ENCODE measurements at places on chromosomes 16 and 17. TPM values are rescaled to one million over a fixed set of nuclear protein-coding genes. Genes with fewer than 3 reads are reported as not detected.

- no peak for DNase-seq
These were observed 150.1 kb downstream of the RAB11FIP4 start for GRCh38 chr17:31541559-31541958.

The ITGAD gene
- 0.52 TPM for polyA plus RNA-seq

DNA sequence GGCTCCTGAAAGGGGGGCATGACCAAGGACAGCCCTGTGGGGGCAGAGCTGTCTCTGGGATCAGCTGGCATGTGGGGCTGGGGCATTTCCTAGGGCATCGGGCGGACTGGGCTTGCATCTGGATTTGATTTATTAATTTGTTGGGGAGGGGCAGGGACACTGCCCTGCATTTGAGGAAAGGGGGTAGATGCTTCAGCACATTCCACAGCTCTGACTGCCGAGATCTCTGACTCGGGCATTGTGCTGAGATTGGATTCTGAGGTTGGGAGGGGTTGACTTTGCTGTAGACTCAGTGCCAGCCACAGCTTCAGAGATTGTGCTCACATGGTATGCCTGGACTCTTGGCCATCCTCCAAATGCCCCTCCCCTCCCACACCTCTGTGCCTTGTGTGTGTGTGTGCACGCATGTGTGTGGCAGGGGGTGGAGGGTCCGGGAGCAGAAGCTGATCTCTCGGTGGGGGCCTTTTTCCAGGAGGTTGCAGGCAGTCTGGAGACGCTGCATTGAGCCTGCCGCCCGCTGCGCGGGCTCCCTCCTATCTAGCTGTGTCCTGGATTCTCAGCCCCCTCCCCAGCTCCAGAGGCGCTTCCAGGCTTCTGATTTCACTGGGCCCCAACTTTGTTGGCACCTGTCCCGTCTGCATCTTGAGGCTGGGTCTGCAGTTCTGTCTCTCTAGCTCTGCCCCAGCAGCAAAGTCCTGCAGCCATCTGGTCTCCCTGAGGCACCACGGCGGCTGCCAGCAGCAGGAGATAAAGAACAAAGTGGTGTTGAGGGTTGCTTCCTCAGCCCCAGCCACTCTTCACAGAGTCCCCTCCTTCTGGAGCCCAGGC is 14.9 kb downstream of the IGFBP4 start:
- DNase-seq: no peak

The RNF227 gene
- polyA plus RNA-seq: 4.5 TPM

The ACSM5 gene
- 4.9 TPM for polyA plus RNA-seq

DNA sequence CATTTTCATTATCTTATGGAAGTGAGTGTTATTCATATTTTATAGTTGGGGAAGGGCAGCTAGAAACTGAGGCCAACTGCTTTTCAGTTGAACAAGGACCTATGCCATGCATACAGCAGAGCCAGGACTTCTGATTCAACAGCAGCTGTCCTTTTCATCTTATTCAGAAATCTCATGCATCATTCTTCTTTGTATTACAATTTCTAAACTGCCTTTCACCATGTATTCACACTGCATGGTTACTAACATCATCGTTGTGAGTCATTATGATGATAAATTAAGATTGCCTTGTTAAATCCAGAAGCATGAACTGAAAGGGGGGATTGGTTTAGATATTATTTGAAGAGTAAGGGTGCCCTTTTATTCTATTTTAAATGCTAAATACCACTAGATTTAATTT is 1470.1 kb upstream of the GOT2 start:
- no peak for DNase-seq

GRCh38 chr17:53227111-53227510 is 595.6 kb upstream of the KIF2B start:
- peak; percentile 0 for DNase-seq

DNA sequence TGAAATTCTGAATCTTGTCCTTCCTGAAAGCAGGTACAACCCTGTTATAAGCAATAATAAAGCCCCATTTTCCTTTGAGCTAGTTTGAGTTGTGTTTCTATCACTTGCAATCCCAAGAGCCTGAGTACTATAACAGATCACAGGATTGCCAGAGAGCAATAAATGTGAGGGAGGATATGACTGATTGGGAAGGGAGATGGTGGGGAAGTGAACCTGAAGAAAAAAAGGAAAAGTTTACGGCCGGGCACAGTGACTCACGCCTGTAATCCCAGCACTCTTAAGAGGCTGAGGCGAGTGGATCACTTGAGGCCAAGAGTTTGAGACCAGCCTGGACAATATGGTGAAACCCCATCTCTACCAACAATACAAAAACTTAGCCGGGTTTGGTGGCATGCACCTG is 80.4 kb downstream of the COX10 start:
- no peak for DNase-seq

- no peak for DNase-seq
These were observed 42.3 kb upstream of the KLHDC4 start for GRCh38 chr16:87808108-87808507.

The PTX4 gene
- not detected for polyA plus RNA-seq

DNA sequence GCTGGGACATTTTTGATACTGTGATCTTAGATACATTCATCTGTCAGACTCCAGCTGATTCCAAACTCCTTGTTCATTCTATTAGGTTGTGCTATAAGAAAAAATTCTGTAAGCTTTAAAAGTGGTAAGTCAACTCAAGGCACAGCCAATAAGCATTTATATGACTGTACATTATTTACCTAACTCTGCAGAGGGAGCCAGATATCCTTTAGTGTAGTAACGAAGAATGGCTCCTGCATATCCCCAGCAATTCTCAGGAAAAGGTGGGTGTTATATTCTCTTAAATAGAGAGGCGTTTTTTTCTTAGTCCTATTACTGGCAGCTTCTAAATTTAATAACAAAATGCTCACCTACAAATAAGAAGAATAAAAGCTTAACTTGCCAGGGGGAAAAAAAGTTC is 374.3 kb upstream of the GOT2 start:
- DNase-seq: no peak

The NPIPA2 gene
- not detected for polyA plus RNA-seq

DNA sequence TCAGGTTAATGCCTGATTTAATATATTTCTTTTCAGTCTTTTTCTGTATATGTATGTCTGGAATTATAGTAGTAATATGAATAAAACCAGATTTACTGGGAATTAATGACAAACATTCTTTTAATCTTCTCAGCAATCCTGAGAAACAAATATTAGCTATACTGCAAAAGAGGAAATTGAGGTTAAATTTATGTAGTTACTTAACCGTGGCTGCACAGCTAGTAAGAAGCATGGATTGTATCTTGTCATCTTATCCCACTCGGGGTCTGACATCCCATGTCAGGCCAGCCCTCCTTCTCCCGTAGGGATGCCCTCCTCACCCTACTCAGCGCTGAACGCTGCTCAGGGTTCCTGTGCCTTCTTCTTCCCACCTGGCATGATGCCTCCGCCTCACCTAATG is 143.0 kb downstream of the FTO start:
- DNase-seq: no peak

The ARL16 gene
- polyA plus RNA-seq: 50.2 TPM

The ZNF469 gene
- polyA plus RNA-seq: 1.2 TPM

The PIRT gene
- 0.07 TPM for polyA plus RNA-seq

The CIBAR2 gene
- polyA plus RNA-seq: 0.27 TPM

The LRRC36 gene
- polyA plus RNA-seq: 8.7 TPM

DNA sequence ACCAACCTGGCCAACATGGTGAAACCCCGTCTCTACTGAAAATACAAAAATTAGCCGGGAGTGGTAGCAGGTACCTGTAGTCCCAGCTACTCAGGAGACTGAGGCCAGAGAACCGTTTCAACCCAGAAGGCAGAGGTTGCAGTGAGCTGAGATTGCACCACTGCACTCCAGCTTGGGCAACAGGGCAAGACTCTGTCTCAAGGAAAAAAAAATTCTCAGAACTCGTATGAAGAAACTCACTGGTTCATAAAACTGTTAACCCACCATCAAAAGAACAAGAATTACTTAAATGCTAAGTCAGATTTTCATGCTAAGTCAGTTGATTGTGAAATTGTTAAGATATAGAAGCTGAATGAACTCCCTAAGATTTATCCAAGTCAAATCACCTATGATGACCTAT is 31.3 kb downstream of the SLC39A11 start:
- DNase-seq: no peak

DNA sequence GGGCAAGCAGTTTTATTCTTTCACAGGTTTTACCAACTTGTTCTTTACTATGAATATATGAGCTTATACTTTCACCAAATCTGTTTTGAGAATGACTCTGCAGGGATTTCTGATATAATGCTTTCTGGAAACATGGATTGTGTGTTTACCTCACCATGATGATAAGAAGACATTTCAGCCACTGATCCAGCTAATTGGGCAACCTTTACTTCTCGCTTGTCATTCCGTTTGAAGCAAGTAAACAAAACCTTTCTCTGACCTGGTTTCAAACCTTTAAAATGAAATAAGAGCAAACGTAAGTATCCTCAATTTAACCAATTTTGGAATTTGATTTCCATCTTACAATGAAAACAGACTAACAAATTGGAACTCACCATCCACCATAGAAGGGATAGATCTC is 13.7 kb downstream of the TOP2A start:
- DNase-seq: no peak

The PDILT gene
- polyA plus RNA-seq: 0.33 TPM

- DNase-seq: no peak
These were observed 57.0 kb downstream of the NSRP1 start for GRCh38 chr17:30173649-30174048.

DNA sequence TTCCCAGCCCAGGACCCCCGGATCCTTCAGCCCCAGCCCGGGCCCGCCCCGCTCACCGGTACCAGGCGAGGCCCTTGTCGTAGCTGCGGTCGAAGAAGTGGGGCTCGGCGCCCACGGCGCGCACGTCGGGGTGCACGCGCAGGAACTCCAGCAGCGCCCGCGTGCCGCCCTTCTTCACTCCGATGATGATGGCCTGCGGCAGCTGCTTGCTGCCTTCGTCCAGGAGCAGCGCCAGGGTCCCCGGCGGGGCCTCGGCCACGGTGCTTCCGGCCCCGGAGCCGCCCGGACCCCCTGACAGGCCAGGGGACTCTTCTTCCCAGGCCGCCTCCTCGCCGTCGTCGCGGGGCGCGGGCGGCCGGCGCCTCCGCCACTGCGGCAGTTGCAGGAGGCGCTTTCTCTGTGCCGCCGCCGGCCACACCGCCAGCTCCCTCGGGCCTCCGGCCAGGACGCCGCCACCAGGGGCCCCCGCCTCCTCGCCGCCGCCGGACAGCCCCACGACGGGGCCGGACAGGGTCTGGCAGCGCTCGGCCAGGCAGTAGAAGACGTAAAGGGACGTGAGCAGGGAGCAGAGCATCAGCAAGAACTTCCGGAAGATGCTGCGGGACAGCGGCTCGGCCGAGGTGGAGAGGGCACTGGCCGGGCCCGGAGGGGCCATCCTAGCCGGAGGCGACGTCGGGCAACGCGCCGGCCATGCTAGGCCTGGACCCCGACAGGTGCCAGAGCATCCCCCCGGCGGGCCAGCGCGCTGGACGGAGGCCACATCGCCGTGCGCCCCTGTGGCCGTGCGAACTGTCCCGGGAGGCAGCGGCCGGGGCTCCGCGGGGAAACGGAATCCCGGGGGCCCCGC is 1.0 kb downstream of the HS3ST3A1 start:
- no peak for DNase-seq

The PRAC2 gene
- polyA plus RNA-seq: not detected

The HIRIP3 gene
- 17.0 TPM for polyA plus RNA-seq

- peak; percentile 74 for DNase-seq
These were observed 1.6 kb downstream of the PITPNC1 start for GRCh38 chr17:67378454-67379250.

DNA sequence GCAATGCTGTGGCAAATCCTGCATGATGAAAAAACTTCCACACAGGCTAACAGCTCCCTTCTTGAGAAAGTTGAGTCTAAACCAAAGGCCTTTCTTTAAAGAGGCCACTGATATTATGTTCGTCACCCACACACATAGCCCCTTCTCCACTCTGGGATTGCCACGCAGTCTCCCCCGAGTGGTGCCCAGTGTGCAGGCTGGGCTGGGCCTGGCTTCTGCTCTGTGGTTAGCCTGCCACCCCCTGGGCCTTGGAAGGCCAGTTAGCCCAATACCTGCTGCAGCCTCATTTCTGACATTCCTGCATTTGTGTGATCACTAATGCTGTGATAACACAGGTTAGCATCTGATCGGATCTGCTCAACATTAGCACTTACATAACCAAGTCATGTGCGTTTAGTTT is 44.8 kb downstream of the CDH3 start:
- DNase-seq: no peak

DNA sequence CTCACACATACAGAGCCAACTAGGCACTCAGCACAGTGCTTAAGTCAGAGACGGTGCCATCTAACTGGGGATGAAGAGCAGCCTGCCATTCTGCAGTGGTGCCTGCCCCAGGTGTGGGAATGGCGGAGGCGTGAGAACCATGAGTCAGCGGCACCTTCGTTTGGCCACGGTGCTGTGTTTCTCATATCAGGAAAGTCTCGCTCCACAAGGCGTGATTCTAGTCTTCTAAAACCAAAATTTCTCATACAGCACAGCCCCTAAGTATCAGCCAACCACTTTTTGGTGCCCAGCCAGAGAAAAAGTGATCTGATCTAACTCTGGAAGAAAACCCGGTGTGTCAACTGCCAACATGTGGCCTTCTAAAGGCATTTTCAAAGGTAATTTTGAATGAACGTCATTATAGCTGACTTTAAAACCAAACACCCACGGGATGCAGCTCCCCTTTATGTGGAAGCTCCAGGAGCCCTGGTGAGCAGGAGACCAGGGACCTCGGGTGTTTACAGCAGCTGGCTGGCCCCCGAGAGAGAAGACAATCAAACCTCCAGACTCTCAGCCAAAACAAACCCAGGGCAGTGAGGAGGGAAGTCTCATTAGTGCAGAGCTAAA is 54.6 kb downstream of the ABCC12 start:
- no peak for DNase-seq

DNA sequence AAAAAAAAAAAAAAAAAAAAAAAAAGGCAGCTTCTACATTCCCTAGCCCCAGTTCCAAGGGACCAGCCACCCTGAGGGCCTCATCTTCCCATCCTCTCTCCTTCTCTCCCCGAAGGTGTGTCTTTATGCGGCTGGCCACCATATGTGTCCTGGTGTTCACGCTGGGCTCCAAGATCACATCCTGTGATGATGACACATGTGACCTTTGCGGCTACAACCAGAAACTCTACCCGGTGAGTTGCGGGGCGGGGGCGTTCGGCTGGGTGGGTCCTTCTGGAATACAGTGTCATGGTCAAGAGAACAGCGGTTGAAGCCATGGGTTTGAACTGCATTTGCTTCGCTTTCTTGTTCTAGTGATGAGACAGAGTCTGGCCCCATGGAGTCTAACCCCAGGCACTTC is 22.6 kb upstream of the COQ7 start:
- no peak for DNase-seq

- DNase-seq: peak; percentile 2
These were observed 185.3 kb upstream of the CACNG3 start for GRCh38 chr16:24070851-24071250.

The POLR3K gene
- polyA plus RNA-seq: 14.3 TPM

The PDK2 gene
- polyA plus RNA-seq: 131 TPM

DNA sequence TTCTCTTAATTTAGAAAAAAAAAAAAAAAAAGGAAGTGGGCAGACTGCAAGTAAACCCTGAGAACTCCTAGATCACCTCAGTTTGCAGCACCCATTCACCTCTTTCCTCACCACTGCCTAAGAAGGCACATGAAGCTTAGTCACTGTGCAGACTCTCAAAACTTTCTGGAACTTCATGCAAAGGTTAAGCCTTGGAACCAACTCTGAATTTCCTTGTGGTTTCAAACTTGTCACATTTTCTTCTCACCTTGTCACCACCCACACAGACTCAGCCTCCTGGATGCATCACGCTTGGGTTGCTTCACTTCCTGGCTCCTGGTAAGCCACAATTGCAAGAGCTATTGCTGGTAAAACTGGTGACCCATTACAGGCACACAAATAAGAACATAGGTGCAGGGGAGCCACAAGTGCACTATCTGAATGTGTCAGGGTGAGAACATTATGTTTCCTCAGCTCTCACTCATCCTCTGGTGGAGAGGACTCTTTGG is 15.0 kb upstream of the CPD start:
- no peak for DNase-seq

Data from left kidney (tissue), 8 donors.